ENCODE measurements at places on chromosomes 1 and 21. TPM values are rescaled to one million over a fixed set of nuclear protein-coding genes. Genes with fewer than 3 reads are reported as not detected.

Gene PAQR6
- 1.6 TPM for total RNA-seq

Gene KDF1
- total RNA-seq: 16.1 TPM

Gene TNFSF18
- total RNA-seq: not detected

Gene CFAP141
- not detected for total RNA-seq

Data from placental epithelial cell (primary cell).